ENCODE measurements at places on chromosomes 5 and 9.

GRCh38 chr9:124764774-124765438 is 6.2 kb downstream of the NR6A1 start:
- no peak for DNase-seq

DNA sequence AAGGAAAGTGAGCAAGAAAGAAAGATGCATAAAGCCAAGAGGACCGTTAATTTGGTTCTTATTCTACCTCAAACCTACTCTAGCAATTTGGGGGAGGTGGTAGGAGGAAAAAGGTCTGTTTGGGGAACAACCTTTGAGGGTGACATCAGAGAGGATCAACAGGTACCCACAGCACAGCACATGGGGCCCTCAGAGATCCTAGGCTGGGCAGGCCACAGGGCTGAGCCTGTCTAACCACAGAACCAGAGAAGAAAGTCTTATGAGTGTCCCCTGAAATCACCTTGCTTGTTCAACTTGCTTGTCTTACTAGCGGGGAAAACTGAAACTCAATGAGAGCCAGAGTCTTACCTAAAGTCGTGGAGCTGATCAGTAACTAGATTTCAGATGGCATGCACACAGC is 385.2 kb downstream of the SPOCK1 start:
- DNase-seq, result no peak

DNA sequence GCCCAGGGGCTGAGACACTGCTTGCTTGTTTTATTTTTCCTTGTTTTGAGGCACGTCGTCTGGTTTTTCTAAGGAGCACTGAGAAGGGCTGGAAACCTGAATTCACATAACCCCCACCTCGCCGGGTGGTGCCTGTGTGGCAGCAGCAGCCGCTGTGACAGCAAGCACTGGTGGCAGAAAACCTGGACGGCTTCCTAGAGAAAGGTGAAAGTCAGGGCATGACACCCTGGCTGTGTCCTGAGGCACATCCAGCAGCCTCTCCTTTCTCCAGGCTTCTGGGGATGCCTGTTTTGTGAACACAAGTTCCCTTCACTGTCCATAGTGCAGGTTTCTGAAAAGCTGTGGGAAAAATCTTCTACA is 29.2 kb downstream of the MRPL36 start:
- DNase-seq, result no peak

DNA sequence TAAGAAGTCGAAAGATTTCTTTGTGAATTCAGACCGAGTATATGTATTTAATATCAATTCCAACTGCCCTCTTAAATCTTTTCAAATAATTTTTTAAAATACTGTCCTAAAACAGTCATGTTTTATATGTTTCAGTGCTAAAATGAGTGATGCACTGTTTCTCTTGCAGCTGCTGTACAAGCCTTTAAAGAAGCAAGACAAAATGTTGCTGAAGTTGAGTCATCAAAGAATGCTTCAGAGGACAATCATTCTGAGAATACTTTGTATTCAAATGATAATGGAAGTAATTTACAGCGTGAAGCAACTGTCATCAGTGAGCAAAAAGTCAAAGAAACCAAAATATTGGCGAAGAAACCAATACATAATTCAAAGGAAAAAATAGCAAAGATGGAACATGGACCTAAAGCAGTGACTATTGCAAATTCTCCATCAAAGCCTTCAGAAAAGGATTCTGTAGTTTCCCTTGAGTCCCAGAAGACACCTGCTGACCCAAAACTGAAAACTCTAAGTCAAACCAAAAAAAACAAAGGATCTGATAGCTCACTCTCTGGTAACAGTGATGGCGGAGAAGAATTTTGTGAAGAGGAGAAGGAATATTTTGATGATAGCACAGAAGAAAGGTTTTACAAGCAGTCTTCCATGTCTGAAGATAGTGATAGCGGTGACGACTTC is 58.0 kb downstream of the LOX start:
- no peak for DNase-seq

DNA sequence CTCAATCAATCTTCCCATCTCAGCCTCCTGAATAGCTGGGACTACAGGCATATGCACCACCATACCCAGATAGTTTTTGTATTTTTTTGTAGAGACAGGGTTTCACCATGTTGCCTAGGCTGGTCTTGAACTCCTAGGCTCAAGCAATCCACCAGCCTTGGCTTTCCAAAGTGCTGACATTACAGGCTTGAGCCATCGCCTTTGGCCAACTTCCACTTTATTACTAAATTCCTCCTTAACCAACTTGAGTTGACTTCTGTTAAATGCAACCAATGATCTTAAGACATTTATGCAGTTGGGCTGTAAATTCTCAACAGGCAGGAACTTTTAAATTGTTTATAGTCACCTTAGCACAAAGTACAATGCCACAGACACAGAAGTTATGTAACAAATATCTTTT is 2.8 kb downstream of the LARS1 start:
- no peak for DNase-seq

DNA sequence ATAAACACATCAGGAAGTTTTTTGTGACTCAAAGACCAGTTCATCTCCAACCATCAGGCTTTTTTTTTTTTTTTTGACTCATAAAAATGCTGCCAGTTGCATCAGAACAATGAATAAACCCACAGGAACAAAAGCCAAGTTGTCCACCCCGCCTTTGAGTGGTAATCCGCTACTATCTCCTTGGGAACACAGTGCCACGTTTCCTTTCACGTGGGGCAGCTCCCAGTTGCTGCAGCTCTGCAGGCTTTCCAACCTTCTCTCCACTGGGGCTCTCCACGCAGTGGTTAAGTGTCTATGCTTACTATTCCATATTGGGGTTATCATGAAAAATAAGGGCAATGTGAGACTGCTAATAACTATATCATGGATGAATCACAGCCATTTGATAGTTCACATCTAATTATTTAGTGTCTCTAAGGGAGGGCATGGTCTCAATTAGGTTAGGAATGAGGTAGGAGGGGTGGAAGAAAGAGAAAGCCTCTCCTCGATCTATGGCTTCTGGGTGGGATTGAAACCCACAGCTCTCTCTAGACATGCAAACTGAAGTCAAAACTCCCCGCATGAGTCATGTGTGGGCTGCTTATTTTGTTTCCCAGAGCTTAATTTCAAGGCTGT is 55.8 kb upstream of the ACTBL2 start:
- no peak for DNase-seq

DNA sequence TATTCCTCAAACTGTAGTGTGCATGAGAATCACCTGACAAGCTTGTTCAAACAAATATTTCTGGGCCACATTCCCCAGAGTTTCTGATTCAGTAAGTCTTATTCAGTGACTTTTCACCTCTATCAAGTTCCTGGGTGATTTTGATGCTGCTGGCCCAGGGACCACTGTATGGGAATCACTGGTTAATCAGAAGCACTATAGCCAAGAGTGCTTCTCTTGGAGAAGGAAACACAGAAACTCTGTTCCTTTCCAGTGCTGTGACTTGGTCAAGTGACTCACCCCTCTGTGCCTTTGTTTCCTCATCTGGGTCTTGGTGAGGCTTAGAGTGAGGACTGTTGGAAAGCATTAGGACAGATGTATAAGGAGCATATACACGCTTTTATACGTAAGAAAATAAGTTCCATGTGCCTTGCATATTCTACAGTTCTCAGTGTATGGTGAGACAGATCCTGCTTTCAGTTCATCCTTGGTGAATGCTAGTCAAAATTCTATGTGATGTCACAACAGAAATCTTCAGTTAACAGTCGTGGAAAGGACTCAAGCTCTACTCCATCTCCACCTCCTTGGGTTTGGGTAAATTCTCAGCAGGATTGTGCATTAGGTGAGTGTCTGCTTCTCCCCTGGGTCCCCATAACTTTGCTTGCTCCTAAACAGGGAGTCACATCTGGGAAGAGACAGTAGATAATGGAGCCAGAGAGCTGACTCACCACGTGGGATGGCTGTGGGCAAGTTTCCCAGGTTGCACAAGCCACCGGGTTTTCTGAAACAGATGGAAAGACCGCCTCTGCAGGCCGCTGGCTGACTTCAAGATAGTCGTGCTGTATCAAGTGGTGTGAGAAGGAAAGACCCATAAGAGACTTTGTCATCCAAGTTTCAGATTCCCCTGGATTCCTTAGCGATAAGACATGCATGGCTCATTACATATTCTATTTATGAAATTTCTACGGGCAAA is 117.0 kb downstream of the NXNL2 start:
- no peak for DNase-seq

- DNase-seq, result no peak
These were observed 294.3 kb downstream of the EPB41L4A start for GRCh38 chr5:112124788-112125187.

GRCh38 chr5:100902440-100903038 is 543 bp downstream of the ST8SIA4 start:
- DNase-seq, result peak; percentile 49

- DNase-seq, result no peak
These were observed 453.3 kb downstream of the BNC2 start for GRCh38 chr9:16417161-16417560.

- no peak for DNase-seq
These were observed 68.1 kb downstream of the F2RL2 start for GRCh38 chr5:76555114-76555513.

GRCh38 chr5:36502608-36503007 is 103.8 kb upstream of the SLC1A3 start:
- no peak for DNase-seq

GRCh38 chr5:102758576-102758975 is 3.5 kb downstream of the PAM start:
- DNase-seq, result no peak

DNA sequence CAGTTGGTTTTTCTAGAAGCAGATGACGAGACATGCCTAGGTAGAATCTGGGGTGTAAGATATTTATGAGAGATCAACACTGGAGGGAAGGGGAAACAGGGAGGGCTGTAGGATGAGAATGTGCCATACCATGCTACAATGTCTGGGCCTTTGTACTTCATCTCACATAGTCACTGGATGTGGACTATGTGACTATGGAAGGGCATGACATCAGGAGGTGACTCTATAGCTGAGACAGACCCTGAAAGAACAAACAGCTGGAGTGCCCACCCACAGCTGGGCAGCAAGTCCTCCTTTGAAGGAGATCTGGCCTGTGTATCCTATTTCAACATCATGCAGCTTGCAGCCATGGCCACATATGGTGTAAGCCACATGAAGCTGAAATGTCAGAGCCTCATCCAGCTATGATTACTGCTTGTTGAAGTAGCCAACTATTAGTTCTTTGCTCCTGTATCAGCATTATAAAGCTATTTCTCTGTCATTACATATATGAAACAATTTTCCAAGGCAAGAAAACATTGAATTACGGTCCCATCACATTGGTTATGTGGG is 46.2 kb upstream of the KIF2A start:
- no peak for DNase-seq

- DNase-seq, result no peak
These were observed 394.0 kb upstream of the KLF4 start for GRCh38 chr9:107883496-107884124.

GRCh38 chr5:109452661-109453060 is 42.9 kb upstream of the PJA2 start:
- no peak for DNase-seq

DNA sequence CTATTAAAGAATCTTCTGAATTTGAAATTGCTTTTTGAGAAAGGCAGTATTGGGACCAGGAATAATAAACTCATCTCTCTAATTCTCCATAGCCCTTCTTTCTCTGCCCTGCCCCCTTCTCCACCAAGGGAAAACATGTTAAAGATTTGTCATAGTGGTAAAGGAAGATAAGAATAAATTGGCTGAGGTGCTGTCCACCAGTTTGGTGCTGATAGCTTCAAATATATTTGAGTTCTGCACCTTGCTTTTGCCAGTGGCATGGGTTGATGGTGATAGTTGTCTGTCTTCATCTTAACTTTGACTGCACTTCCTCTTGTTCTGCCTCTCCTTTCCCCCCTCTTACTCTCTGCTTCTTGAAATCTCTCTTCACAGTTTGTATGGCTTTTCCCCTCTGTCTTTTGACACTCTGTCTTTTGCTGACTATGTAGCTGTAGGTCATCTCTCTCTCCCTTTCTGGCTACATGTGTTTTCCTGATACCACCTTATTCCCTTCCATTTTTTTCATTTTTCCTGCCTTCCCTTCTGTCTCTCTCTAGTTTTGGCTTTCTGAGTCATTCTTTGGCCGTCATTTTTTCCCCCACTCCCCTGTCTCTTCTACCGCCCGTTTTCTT is 56.6 kb downstream of the NDUFS4 start:
- no peak for DNase-seq

DNA sequence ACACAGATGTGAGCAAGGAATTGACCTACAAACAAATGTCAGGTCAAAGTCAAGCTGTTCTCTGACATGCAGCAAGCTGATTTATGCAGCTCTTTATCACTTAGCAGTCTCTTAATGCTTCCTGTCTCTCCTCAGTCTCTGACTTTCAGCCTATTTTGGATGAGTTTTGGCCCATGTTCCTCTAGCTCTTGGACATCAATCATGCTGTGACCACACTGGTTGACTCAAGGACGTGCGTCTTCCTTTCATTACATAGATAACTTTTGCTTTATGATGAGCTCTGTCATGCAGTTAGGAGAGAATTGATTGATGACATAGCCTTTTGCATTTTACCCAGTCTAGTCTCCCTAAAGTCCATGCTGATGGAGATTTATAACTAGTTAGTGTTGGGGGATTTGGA is 9.4 kb upstream of the REEP5 start:
- no peak for DNase-seq

- no peak for DNase-seq
These were observed 74.3 kb downstream of the GPR21 start for GRCh38 chr9:123107639-123108285.

DNA sequence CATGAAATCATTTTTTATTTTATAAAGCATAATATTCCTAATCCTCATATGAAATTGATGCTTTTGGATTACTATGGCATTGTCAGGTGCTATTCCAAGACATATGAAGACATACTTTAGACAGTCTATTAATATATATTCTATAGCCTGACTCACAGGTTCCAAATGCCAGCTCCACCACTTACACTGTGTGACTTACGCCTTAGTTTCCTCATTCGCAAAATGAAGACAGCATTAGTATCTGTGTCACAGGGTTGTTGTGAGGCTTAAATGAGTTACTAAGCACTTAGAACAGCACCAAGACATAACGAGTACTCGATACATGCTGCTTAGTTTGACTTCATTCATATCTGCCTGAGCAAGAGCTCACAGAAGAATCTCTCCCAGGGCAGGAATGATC is 132.2 kb upstream of the PTGER4 start:
- no peak for DNase-seq

DNA sequence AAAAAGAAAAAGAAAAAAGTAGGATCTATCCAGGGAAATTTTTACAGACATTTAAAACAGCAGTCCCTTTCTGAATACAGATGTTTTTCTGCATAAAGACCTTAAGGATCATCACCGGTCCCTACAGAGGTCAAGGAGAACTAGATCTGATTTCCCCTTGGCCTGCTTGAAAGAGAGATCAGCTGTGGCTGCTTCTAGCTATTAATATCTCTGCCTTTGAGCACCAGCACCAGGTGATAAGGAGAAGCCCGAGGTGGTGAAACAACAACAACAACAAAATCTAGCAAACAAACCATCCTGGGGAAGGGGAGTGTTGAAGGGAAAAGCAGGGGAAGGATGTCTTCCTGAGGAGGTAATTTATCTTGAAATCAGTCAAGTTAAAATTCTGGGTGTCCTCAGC is 42.1 kb downstream of the ZNF366 start:
- DNase-seq, result no peak

Measured in CD4-positive, alpha-beta T cell treated with Interleukin-4 for 4 hours (primary cell).